Stimulated activated CD8-positive, alpha-beta memory T cell treated with anti-CD3 and anti-CD28 coated beads, Interleukin-2, amount 100 ng/mL, for 1 hour (primary cell): ENCODE measurements at places on chromosomes 3 and 15.

DNA sequence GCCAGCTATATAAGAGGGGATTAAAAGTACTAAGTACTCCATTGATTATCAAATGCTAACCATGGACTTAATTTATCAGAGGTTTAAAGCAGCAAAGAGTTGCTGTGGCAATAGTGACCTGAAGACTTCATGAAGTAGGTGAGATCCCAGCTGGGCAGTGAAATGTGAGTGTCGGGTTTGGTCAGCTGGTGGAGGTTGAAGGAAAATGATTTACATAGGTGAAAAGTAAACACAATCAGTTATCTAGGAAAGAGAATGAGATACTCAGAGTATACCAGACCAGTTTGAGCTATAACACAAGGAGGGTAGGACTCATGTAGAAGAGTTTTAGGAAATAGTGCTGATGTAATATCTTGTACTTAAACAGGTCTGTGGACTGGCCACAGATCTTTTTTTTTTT is 16.5 kb upstream of the FBXO22 start:
- DNase-seq: no peak

DNA sequence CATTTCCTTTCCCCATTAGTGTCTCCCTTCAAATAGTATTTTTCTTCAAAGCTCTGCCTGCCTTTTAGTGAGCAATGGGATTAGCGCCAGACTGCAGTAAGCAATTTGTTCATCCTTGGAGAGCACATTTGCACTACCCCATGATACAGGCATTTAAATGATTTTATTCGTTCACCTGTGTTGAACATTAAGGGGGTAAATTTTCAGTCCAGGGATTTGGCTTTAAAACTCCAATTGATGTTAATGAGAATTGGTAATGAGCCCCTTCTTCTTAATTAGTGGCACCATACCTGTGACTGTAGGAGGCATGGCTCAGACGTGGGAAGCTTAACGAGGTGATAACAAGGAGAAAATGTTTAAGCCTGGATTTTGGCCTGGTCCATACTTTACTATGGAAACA is 161.4 kb upstream of the NANOGP8 start:
- DNase-seq: no peak

DNA sequence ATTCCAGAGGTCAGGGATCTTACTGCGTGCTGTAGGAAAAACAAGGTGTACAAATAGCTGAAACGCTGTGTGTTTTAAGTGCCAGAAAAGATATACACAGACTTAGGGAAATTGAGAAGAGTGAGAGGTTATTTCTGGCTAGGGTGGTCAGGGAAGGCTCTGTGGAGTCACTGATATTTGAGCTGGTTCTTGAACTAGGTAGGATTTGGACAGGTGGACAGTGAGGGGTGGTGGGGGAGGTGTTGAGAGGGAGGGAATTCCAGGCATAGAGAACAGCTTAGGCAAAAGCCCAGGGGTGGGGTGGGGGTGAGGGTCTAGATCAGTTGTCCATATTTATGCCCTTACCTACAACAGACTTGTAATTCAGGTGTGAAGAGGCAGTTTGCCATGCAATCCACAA is 7.0 kb downstream of the SEMA6D start:
- DNase-seq: no peak

DNA sequence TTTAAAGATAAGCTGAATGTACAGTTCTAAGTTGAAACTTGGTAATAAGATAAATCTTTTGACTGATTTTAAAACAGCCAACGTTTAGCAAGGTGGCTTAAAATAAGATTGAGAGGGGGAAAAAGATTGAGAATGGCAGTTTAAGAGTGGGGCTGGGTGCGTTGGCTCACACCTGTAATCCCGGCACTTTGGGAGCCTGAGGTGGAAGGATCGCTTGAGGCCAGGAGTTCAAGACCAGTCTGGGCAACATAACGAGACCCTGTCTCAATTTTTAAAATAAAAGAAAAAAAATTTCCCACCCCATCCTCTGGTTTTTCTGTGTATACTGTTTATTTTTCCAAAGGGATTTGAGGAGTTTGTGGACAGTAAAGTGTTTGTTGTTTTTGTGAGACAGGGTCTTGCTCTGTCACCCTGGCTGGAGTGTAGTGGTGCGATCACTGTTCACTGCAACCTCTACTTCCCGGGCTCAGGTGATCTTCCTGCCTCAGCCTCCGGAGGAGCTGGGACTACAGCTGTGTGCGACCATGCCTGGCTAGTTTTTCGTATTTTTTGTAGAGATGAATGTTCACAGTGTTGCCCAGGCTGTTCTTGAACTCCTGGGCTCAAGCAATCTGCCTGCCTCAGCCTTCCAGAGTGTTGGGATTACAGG is 3.0 kb downstream of the MAPK6 start:
- no peak for DNase-seq

DNA sequence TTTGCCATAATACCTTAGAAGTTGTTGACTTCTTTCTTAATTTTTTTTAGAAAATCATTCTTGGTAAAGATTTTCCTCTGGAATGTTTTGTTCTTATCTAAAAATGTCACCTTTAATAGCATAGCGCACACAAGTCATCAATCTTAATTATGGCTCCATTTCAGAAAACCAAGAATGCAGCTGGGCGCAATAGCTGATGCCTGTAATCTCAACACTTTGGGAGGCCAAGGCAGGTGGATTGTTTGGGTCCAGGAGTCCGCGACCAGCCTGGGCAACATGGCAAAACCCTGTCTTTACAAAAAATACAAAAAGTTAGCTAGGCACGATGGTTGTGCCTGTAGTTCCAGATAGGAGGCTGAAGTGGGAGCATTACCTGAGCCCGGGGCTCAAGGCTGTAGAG is 125.6 kb upstream of the EOMES start:
- no peak for DNase-seq

DNA sequence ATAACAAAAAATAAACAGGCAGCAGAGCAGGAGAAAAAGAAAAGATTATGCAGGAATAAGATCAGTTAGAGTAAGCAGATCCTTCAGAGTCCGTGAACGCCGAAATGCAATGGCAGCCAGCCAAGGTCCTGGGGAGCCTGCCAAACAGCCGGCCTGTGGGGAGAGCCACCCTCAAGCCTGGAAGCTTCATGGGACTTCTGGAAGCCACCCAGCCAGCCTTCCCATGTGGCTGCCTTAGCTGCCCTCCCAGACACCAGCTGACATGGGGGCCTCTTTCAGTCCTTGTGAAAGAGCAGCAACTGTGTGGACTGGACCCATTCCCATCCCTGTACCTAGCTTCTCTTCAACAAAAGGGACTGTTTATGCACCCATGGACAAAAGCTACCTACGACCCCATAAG is 64.9 kb upstream of the RAD18 start:
- no peak for DNase-seq

GRCh38 chr3:12356175-12356574 is 67.3 kb downstream of the PPARG start:
- DNase-seq: no peak

- no peak for DNase-seq
Measured at GRCh38 chr3:126113733-126114442, 30.0 kb upstream of the SLC41A3 start.

DNA sequence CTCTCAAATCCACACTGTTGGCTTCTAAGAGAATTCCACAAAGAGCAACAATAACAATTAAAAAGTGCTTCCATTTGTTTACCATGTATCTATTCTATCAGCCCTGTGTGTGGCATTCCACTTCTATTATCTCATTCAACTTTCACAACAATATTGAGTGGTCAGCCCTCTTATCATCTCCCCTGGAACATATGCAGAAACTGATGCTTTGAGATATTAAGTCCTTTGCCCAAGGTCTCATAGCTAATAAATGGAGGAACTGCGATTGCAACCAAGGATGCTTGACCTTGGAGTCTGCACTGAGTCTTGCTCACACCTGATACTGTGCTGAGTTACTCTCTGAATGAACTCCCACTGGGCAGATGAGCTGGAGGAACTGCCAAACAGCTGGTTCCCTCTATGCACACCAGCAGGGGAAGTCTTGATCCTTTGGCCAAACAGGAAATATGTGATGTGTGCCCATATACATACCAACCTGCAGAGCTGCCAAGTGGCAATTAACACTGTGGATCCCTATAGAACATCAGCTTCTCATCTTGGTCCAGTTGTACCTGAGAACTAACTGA is 144.7 kb upstream of the WNT5A start:
- DNase-seq: no peak

GRCh38 chr3:148759430-148759829 is 61.7 kb downstream of the AGTR1 start:
- DNase-seq: no peak

DNA sequence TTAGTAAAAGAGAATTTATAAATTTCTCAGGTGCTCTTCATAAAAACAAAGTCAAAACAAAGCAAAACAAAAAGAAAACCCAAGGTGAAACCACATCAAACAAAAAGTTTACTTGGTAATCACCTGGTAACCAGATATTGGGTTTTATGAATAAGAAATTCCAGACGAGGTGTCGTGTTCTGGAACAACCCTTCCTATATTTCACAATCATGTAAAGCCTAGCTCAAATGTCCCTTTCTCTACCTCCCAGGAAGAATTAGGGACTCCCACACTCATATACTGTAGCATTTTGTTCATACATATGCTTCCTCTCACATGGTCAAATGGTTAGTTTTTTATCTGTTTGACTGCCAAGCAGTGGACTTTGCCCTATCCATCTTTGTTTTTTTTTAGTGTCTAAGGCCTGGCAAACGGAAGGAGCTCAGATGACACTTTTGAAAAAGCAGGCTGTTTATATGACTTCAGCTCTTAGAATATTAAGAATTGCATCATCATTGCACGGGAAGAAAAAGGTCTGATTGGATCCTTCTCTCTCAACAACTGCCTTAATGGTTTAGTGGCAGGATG is 326.7 kb upstream of the TBL1XR1 start:
- no peak for DNase-seq

- no peak for DNase-seq
Measured at GRCh38 chr3:78941587-78941986, 826.2 kb downstream of the ROBO1 start.

DNA sequence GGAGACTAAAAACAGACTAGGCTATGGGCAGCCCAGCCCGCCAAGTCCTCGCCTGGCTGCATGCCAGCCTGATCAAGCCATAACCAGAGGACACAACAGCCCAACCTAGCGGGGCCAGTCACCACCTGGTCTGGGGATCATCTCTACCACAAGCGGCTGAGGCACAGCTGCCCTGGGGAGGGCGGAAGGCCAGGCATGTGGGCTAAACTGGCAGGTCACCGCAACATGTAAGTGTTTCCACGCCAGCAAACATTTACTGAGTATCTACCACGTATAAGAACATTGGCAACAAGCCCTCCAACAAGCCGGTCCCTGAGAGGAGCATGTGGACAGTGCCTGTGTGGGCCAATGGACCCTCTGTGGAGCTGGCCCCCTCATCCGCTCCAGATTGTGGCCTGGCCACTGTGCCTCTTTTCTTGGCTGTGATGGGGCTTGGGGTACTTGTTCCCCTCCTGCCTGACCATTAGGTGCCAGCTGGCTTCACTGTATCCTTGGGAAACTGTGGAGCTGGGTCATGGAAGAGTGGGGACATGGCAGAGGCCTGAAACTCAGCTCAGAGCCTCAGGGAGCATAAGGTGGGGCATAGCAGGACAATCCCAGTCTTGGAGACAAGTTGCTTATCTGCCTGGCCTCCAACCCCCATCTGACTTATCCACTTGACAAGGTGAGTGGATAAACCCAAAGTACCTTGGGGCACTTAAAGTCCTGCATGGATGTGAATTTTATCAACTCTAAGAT is 9.0 kb downstream of the UBXN7 start:
- DNase-seq: no peak

GRCh38 chr3:126529585-126530170 is 5.7 kb downstream of the CHST13 start:
- no peak for DNase-seq

GRCh38 chr3:184523825-184524615 is 37.6 kb upstream of the EPHB3 start:
- no peak for DNase-seq

- peak; percentile 22 for DNase-seq
Measured at GRCh38 chr15:95259513-95259912, 1028.2 kb downstream of the MCTP2 start.

- no peak for DNase-seq
Measured at GRCh38 chr3:168801794-168802193, 706.1 kb upstream of the GOLIM4 start.

- DNase-seq: no peak
Measured at GRCh38 chr3:143786219-143787191, 61.8 kb downstream of the SLC9A9 start.

- DNase-seq: no peak
Measured at GRCh38 chr15:56454836-56455235, 10.1 kb downstream of the MNS1 start.

DNA sequence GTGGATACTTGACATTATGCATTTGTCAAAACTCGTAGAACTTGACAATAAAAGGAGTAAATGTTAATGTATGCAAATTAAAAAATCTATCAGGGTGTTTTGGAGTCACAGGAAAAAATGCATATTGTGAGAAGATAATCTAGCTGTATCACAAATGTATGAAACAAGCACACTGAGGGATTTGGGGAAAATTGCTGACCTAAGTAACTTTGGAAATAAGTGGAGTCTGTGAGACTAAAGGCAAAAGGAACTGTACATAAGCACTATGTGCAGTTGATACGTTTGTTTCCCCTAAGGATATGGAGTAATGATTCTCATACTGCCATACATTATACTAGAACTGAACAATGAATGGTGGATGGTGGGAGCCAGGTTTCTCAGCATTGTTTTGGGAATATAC is 43.2 kb upstream of the WDR72 start:
- no peak for DNase-seq

GRCh38 chr15:43789409-43789808 is 2.7 kb upstream of the SERF2 start:
- no peak for DNase-seq

GRCh38 chr15:63638839-63639238 is 41.7 kb downstream of the FBXL22 start:
- DNase-seq: no peak

- no peak for DNase-seq
Measured at GRCh38 chr3:150061288-150062024, 90.8 kb upstream of the PFN2 start.

- DNase-seq: no peak
Measured at GRCh38 chr15:37888356-37888755, 46.1 kb upstream of the TMCO5A start.

DNA sequence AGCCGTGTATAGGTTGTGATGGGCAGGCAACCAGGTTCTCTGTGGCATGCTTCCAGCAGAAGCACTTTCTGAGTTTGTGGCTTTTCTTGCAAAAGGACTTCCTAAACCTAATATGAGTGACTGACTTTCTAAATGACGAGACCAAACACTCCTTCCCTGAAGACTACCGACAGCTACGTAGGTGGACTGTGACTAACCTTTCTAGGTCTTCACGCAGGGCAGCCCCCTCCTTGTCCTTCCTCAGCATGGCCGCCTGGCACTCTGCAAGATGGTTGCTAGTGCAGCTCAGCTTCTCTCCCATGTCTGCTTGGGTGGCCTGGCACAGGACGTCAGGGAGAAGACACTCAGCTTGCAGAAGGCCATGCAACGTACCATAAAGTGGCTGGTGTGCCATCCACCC is 20.9 kb downstream of the CXCR6 start:
- DNase-seq: no peak
